ELF-1 (cell line): ENCODE measurements at places on chromosomes 1 and 21.
A peak's percentile ranks its signal among the peaks of the same experiment; 100 is the strongest.

- no peak for DNase-seq
Observed at GRCh38 chr1:9705337-9706093, 54.0 kb downstream of the PIK3CD start.

DNA sequence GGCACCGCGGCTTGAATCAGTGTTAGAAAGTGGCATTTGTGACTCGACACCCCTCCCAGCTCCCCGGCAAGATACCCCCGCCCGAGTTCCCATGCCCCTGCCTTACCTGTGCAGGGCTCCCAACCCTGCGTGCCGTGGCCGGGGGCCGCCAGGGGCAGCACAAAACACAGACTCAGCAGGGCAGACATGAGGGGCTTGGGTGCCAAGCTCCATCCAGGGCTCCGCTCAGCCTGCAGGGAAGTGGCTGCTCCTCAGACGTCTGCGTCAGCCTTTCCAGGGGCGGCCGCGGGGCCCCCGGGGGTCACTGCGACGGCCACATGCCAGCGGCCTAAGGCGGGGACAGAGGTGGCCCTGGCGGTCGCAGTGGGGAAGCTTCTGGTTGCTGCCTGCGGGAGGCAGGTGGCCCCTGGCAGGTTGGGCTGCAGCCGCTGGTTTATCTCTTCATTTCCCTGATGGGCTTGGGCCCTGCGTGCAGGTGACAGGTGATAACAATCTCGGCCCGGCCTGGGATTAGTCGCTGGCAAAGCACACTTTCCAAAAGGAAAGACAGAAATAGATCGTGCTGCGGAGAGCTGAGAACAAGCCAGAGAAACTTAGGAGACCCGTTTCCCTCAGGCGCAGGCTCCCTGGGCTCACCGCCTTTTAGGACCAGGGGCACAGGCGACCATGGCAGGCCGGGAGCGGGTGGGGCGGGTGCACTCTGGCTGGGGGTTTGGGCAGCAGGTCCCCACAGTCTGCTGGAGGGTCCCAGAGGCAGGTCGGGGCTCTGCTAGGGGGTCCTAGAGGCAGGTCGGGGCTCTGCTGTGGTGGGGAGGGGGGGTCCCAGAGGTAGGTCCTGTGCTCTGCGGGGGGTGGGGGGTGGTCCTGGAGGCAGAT lies at the start of gene TSPEAR:
TSS of gene TSPEAR (minus strand) at position 246 of the 876 bp plus-strand sequence. CDS start at position 188, 58 bp downstream.
- DNase-seq, result peak; percentile 80

- no peak for DNase-seq
Observed at GRCh38 chr1:74534241-74534640, 21.8 kb upstream of the LRRC53 start.

GRCh38 chr1:236149696-236150228 lies 7.4 kb downstream of the GPR137B start:
- no peak for DNase-seq
